ENCODE measurements at places on chromosomes 7 and 10.

- DNase-seq = no peak
Measured at GRCh38 chr7:92590711-92591310, 621 bp upstream of the FAM133B start.

GRCh38 chr7:79984210-79984609 is 150.4 kb upstream of the GNAI1 start:
- DNase-seq = no peak

DNA sequence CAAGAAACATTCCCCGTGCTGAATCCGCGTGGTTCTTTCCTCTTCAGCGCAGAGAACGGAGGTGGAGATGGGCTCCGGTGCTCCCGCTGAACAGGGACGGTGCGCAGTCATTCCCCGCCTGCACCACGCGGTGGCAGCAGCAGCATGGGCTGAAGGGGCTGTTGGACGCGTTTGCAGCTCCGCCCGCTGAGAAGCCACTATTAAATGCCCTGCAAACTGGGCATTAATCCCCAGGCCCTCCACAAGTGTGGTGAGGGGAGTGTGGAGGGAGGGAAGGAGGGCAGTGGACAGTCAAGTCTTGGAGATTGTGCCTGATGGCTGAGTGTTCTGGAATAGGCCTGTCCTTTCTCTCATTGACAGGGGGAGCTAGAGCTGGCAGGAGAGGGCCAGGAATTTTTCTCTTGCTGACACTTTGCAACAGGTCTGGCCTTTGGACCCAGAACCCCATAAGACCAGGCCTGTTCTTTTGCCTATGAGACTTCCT is 240.2 kb upstream of the INHBA start:
- DNase-seq = peak; percentile 23

DNA sequence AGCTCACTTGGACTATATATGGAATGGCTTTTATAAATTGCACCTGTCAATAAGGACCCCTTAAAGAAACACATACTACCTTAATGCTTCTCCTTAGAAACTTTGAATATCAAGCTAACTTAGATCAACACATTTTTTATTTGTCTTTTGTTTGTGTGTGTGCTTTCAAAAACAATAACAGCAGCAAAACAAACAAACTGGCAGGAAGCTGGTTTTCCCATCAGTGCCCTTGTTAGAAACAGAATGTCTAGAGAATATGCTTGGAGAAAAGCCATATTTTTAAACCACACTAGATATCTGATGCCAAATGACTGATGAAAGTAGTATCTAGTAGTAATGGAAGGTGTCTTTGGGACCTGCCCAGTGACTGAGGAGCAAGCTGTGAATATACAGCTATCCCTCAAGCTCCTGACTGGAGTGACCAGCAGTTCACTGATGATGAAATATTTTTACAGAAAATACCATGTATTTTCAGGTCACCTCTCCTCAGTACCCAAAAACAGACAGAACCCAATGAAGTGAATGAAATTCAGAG is 1.0 kb downstream of the PDE1C start:
- no peak for DNase-seq

GRCh38 chr10:85548034-85548433 is 818.6 kb downstream of the GRID1 start:
- no peak for DNase-seq

DNA sequence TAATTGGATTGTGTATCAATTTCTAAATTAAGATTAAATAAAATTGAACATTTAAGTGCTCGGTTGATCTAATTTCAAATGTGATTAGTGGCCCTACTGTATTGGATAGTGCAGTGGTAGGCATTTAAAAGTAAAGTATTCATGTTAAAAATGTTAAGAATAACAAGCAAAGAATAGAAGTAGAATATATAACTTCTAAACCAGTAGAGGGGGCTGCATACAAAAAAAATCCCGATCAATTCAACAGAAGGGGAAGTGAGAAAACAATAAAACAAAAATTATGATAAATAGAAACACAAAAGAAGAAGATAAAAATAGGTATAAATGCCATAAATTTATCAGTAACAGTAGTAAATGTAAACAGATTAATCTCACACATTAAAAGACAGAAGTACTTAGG is 24.9 kb upstream of the WDFY4 start:
- DNase-seq = no peak

DNA sequence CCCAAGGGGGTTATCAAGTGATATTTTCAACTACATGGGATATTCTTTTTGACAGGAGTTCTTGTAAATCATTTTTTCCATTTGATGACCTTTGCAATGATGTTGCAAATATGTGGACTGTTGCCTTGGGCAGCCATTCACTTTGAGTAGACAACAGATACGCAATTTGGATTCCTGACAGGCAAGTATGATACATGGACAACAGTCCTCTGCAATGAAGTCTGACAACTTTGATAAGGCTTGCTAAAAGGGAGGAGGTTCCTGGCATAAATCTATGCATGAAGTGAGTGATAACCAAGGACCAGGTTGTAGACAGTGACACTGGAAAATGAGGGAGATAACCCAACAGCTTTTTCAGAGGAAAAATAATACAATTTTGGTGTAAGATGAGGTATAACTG is 17.7 kb downstream of the LRRD1 start:
- DNase-seq = no peak

GRCh38 chr7:142133731-142134148 is 22.2 kb downstream of the MGAM2 start:
- DNase-seq = no peak

DNA sequence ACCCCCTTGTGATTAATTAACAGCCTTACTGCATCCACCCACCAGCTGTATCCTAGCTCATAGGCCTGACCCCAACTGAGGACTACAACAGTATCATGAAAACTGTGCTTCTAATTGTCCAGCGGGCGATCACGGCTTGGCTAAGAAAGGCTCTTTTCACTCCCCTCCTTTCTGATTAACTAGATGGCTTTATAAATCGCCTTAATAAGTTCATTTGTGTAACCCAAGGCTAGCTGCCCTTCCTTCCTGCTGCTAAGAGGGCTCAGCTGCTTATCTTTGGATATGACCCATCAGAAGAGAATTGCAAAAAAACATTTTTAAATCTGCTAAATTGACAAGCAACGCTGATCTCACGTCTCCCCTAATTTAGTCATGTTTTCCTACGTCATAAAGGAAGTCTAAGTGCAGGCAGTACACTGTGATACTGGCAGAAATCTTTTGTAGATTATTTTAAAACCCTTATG is 163.0 kb upstream of the LAMB4 start:
- no peak for DNase-seq

DNA sequence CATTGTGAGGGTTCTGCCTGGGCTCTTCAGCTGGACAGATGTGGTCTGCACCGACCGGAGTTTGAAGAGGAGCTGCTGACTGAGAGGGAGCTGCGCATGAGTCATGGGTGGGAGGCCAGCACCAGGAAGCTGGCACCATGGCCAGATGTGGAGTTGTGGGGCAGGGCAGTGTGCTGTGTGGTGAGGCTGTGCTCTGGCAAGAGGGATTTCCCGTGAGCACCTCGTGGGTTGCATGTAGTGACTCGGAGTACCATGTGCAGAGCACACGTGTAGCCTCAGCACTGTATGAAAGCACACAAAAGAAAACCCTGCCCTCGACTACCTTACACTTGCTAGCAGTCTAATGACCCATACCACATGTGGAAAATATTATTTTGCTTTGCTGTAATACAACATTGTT is 103.4 kb downstream of the WNT2 start:
- no peak for DNase-seq

DNA sequence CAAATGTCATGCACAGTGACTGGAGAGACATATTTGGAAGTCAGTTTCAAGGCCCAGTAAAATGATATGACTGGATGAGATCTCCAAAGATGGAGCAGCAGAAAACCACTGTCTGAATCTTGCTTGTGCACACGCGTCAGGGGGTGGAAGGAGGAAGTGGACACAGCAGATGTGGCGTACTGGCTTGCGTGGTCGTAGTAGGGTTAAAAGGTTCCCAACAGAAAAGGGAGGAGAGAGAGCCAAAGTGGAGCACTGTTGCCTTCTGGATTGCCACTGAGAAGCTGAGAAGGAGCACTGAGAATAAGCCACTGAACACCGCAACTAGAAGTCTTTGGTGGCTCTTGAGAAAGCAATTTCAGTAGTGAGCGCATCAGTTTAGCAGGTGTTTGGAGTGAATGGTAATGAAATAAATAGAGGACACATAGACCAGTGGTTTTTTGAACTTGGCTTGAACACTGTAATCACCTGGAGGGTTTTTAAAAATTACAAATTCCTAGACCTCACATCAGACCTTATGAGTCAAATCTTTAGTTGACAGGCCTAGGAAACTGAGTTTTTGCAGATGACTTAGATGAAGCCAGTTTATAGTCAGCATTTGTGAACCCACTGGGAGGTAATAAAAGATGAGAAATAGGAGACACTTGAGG is 227.3 kb downstream of the PTEN start:
- no peak for DNase-seq

DNA sequence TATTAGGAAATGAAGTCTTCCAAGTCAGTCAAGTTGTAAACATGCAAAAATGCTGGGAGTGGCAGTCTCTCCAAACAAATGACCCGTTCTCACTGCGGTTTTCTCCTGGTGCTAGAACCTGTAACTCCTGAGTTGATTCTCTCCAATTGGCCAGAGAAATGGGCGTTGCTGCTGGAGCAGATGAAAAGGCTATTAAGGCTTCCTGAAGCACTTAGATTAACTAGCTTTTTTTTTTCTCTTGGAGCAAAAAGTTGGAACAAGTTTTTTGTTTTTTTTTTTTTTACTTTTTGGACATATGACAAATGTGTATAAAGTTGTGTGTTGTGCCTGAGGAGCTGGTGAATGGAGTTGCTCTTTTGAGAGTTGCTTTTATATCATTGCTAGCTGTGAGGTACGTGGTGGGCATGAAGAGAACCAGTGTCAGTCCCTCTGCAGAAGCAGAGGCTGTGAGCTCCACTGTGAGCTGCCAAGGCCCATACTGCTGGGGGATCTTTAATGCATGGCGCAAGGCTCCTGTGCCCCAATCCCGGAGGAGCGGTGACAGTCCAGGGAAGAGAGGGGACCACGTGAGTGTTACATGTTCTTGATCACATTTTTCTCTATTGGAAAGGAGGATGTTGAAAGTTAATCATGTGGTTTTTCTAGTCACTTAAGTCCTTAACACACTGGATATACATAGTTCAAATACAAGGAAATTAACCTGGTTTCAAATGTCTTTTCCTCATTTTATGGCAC is 393.6 kb upstream of the GALNT17 start:
- no peak for DNase-seq

GRCh38 chr10:24912215-24912614 is 40.2 kb downstream of the PRTFDC1 start:
- no peak for DNase-seq

- no peak for DNase-seq
Measured at GRCh38 chr7:100546926-100547800, 8.2 kb downstream of the AGFG2 start.

DNA sequence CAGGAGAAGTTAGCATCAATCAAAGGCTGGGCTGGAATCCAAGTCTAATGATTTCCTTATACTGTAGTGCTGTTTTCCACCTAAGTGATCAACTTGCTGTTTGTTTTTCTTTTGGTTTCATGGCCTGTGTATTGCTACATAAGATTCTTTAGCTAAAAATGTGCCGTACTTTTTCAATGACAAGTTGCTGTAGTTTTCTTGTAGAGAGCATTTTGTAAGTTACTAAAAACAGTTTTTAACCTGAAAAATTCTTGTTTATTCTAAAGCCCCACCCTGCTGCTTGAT is 1.3 kb downstream of the HELLS start:
- no peak for DNase-seq

- DNase-seq = no peak
Measured at GRCh38 chr10:116457488-116457887, 29.8 kb downstream of the PNLIPRP3 start.

- DNase-seq = no peak
Measured at GRCh38 chr10:96873756-96874467, 41.8 kb downstream of the LCOR start.

DNA sequence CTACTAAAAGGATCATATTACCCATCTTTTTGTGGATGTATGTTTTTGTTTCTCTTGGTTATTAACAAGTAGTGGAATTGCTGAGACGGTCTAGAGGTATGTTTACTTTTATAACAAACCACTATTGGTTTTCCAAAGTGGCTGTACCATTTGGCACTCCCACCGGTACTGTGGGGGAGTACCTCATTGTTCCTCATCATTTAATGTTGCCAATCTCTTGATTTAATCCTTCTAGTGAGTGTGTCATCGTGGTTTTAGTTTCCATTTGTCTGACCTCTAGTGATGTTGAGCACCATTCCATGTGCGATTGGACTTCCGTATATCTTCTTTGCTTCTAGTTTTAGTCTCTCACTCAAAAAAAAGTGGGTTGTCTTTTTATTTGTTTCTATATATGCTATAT is 50.4 kb downstream of the RBM33 start:
- DNase-seq = no peak

DNA sequence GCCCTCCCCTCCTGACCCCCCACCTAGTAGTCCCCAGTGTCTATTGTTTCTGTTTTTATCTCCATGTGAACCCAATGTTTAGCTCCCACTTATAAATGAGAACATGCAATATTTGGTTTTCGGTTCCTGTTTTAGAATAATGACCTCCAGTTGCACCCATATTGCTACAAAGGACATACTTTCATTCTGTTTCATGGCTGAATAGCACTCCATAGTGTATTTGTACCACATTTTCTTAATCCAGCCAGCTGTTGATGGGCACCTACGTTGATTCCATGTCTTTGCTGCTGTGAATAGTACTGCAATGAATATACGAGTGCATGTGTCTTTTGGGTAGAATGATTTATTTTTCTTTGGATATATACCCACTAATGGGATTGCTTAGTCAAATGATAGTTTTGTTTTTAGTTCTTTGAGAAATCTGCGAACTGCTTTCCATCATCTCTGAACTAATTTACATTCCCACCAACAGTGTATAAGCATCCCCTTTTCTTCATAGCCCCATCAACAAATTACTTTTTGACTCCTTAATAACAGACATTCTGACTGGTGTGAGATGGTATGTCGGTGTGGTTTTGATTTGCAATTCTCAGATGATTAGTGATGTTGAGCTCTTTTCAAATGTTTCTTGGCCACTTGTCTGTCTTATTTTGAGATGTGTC is 128.4 kb upstream of the PHYHIPL start:
- DNase-seq = no peak

DNA sequence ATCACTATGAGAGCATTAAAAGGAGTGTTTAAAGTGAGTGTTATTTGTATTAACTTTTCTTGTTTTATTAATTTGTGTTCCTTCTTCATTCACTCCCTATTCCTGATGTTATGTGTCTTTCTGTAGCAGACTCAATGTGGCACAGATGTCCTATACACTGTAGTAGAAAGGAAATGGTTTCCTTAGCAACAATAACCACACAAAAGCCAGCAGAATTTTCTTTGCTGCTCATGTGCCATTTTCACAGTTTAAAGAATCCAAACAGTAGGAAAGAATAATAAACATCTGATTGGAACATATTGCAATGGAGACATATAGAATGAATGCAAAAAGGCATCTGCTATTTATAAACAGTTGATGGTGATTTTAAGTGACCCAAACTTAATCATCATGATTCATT is 763.6 kb downstream of the PHTF2 start:
- DNase-seq = no peak

- DNase-seq = no peak
Measured at GRCh38 chr7:1679326-1679965, 9.4 kb downstream of the ELFN1 start.

Measured in activated CD4-positive, CD25-positive, alpha-beta regulatory T cell (primary cell).